Activated B cell treated with CpG ODN at 0.5 μM for 24 hours (primary cell): ENCODE measurements at places on chromosomes 2 and 18. TPM values are rescaled to one million over a fixed set of nuclear protein-coding genes. Genes with fewer than 3 reads are reported as not detected.

- no peak for DNase-seq
Observed at GRCh38 chr2:63484901-63485300, 103.4 kb downstream of the WDPCP start.

- DNase-seq, result no peak
Observed at GRCh38 chr18:70693246-70693645, 404.4 kb downstream of the SOCS6 start.

DNA sequence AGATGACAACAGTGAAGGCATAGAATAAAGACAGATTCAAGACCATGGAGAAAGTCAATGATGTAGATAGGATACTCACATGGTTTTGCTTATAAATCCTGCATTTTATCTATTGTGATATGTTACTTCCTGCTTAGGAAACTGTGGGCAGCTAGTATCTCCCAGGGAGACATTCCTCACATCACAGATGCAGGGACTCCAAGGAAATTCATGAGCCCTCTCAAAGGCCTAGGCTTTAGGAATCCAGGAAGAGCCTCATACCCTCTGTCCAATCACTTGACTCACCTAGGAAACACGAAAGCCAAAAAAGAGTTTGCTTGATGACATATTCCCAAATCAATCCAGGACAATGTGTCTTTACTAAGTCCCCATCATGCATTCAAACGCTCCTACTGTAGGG is 247.8 kb upstream of the KLHL29 start:
- no peak for DNase-seq

- no peak for DNase-seq
Observed at GRCh38 chr18:44080054-44080453, 600.6 kb upstream of the SETBP1 start.

DNA sequence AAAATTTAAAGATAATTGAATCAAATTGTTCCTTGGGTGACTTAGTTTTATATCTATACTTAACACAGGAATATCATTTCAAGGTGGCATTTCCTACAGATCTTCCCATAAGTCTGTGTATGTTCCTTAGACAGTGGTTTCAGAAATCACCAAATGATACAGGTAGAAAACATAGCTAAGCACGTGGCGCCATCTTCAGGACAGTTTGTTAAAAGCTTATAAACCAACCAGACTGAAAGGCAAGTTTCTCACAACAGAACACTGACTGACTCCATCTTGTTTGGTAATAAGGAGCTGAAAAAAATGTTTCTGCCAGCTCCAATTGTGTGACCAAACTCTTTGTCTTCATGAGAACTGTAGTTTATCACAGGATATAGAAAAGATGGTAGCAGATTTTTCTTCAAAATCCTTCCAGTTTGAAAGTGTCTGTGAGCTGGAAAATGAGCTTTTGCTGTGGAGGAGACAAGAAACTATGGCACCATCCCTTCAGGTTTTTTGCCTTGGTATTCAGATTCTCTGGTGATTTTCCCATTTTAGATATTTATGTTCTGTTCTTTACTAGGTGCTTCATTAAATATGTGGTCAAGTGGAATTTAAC is 34.8 kb upstream of the NEUROD1 start:
- peak; percentile 26 for DNase-seq

- no peak for DNase-seq
Observed at GRCh38 chr2:230739961-230740360, 27.3 kb downstream of the CAB39 start.

GRCh38 chr2:3727397-3728045 is 24.1 kb downstream of the DCDC2C start:
- no peak for DNase-seq

Gene SGO2
- total RNA-seq, result 3.3 and 3.8 TPM in 2 replicates

- DNase-seq, result no peak
Observed at GRCh38 chr2:61172671-61173070, 10.7 kb downstream of the C2orf74 start.

GRCh38 chr2:6957910-6958615 is 40.9 kb downstream of the RNF144A start:
- DNase-seq, result no peak

DNA sequence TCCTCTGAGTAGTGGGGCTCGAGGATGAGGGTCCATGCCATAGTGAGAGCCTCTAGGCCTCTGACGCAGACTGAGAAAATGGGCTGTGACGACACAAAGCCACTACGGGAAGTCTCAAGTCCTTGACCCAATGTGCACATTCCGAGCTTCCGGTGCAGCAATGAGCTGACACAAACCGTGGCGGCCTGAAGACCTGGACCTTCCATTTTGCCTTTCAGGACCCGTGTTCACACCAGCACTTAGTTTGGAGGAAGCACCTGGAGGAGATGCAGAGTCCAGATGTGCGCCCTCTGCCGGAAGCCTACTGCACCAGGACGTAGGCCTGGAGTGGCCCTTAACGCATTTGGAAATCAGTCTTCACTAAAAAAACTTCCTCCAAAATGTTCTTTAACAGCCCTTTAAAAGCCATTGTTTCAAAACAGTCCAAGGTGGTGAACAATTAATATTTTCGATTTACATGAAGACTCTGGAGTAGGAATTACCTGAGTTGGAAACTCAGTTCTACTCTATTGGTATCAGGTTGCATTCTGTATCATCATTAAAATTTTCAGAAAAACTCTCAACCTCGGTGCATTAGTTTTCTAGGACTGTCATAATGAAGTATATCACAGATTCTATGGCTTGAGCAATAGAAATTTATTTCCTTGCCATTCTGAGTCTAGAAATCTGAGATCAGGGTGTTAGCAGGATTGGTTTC is 33.9 kb downstream of the BMP10 start:
- DNase-seq, result peak; percentile 53

Gene RBM43
- 4.8 and 5.0 TPM in 2 replicates for total RNA-seq

GRCh38 chr2:96083989-96084857 is 32.1 kb downstream of the ADRA2B start:
- no peak for DNase-seq

GRCh38 chr18:34848156-34848555 is 138.1 kb downstream of the DTNA start:
- no peak for DNase-seq

- DNase-seq, result no peak
Observed at GRCh38 chr18:40060562-40060961, 1894.5 kb upstream of the PIK3C3 start.
